ENCODE measurements at places on chromosomes 7 and 10.

DNA sequence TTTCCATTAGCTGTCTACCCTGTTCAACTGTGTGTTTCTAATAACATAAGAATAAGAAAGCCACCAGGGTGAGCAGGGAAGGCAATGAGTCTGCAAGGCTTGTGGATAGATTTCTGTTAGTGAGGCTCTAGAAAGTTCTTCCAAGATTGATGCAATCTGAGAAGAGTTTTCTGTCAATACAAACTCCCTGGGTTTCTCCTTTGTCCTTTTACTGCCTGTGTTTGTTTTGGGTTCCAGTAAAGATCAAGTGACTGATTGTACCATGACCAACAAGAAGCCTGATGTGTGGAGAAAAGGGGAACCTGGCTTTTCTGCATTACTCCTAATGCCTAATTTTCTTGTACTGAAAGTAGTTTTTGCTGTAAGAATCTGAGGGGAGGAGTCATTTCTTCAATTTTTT lies 139.9 kb downstream of the CFTR start:
- DNase-seq = no peak

DNA sequence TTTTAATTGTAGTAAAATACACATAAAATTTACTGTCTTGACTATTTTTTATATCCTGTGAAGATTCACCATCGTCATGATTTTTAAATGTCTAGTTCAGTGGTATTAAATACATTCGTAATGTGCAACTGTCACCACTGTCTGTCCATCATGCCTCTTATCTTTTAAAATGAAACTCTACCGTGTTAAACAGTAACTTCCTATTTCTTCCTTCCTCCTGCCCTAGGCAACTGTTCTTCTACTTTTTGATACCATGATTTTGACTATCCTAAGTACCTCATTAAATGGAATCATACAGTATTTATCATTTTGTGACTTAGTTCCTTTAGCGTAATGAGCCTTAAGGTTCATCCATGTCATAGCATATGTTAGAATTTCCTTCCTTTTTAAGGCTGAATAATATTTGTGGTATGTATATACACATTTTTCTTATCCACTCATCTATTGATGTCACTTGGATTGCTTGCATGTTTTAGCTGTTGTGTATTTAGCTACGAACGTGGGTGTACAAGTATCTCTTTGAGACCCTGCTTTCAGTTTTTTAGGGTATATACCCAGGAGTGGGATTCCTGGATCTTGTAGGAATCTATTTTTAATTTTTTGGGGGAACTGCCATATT lies 13.5 kb downstream of the SLK start:
- DNase-seq = no peak

GRCh38 chr7:24201226-24201625 lies 82.8 kb upstream of the NPY start:
- DNase-seq = no peak

DNA sequence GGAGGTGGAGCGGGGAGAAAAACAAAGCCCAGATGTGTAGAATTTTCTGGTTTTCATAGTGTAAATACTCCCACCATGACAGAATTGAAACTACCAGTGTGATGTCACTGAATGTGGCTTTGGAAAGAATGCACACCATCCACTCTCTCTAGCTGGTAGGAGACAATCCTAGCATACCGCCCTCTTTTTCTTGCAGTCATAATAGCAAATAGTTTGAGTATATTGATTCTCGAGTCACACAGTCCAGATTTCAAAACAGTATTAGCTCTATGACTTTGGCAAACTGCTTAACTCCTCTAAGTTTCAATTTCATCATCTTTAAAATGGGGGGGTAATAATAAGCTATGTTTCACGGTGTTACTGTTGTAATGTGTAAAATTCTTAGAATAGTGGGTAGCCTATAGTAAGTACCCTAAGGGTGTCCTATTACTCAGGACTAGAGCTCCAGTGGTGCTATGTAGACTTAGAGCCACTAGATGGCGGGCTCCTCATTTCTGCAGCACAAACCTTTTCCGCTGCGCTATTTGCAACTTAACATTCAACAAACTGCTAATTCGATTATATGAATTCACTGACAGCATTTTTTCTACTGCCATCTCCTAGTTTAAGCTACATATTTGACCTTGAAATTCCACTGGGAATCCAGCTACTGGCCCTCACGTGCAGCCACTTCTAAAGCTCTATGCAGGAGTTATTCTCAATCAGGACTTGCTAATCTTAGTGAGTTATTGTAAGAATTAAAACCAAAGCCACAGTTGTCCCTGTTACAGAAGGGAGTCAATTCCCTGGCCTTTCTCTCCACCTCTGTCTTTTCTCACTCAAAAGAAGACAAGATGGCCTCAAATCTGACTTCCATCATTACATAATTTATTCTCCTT lies 18.7 kb downstream of the TAS2R40 start:
- DNase-seq = peak; percentile 83

- DNase-seq = peak; percentile 32
Measured at GRCh38 chr10:14879124-14879927, 660 bp downstream of the SUV39H2 start.

DNA sequence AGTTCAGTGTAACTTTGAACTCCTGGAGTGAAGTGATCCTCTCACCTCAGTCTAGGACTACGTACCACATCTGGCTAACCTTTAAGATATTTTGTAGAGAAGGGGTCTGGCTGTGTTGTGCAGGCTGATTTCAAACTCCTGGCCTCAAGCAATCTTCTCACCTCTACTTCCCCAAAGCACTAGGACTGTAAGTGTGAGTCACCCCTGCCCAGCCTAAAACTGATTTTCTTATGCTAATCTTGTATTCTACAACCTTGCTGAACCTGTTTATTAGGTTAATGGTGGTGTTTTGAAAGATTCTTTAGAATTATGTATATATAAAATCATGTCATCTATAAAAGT lies 58.0 kb downstream of the LCOR start:
- DNase-seq = no peak

Data from skin of body (tissue), 3 donors.